ENCODE measurements at places on chromosomes 1 and 21.

- DNase-seq: no peak
These were observed 34.5 kb upstream of the HTR1D start for GRCh38 chr1:23251812-23252211.

- DNase-seq: peak; percentile 43
These were observed 1.4 kb downstream of the CSRP1 start for GRCh38 chr1:201505503-201505890.

DNA sequence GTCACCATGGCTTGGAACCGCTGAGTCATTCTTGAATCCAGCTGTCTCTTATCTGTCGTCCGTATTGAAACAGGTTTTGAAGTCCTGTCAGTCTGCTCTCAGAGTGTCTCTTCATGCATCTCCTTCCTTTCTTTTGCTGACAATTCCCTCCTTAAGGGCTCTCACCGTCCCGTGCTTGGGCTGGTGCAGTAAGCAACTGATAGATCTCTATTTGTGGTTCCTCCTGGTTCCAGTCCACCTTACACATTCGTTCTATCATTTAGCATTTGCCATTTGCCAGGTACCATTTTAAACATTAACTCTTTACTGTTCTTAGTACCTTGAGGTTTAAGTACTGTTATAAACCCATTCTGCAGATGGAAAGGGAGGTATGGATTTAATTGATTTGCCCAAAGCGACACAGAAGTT, 88.9 kb downstream of the DYRK1A start:
- DNase-seq: no peak

DNA sequence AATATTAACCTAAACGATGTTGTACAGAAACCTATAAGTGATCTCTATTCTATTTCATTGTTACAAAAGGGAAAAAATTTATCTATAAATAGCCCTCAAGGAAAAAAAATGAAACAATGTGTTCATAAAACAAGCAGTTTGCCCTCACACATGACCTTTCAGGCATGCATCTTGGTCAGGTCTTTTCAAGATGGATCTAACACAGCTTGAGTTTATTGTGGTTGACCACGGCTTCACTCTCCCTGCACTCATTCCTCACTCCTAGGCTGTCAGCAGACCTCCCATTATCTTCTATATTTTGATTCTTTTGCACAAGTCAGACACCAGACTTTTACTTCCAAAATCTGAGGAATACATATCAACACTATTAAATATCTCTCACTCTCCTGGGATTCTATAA, 544.3 kb downstream of the KCNT2 start:
- no peak for DNase-seq

- DNase-seq: no peak
These were observed 43.8 kb downstream of the BATF3 start for GRCh38 chr1:212655668-212656440.

DNA sequence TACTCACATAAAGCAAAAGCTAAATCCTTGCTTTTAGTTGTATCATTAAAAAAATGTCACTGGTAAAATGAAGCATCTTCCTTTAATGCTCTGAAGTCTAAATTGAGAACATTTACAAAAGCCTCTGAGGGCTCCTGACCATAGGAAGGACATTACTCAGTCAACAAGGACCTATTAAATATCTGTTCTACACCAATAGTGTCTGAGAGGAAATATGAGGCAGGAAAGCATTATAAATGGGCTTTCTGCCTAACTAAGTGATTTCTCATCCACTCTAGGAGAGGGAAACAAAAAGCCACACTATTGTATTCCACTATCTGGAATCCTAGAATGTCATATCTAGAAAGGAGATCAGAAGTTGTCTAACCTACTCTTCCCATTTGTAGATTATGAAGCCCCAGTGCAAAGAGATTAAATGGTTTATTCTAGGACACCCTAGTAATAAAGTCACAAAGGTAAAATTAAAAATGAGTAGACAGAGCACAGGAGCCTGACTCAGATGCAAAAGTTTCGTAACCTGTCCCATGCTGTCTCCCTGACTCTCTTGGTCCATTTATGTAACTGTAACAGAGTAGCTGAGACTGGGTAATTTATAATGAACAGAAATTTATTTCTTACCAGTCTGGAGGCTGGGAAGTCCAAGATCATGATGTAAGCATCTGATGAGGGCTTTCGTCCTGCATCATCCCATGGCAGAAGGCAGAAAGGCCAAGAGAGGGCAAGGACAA, 17.6 kb downstream of the RGS1 start:
- no peak for DNase-seq
